SK-N-SH (cell line): ENCODE measurements at places on chromosomes 2 and 18.
A peak's percentile ranks its signal among the peaks of the same experiment; 100 is the strongest.

DNA sequence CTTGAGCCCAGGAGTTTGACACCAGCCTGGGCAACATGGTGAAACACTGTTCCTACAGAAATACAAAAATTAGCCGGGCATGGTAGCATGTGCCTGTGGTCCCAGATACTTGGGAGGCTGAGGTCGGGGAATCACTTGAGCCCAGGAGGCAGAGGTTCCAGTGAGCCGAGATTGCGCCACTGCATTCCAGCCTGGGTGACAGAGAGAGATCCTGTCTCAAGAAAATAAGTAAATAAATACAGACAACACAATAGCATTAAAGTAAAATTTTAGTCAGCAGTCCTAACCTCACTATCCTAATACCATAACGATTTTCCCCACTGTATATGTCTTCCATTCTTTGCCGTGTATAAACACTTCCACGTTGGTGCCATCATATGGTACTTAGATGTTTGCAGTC lies 83.0 kb upstream of the MBOAT2 start:
- no peak for DNase-seq

- DNase-seq: no peak
Observed at GRCh38 chr2:240428245-240428644, 7.2 kb upstream of the GPC1 start.

- no peak for DNase-seq
Observed at GRCh38 chr2:177273408-177273807, 8.9 kb upstream of the NFE2L2 start.

DNA sequence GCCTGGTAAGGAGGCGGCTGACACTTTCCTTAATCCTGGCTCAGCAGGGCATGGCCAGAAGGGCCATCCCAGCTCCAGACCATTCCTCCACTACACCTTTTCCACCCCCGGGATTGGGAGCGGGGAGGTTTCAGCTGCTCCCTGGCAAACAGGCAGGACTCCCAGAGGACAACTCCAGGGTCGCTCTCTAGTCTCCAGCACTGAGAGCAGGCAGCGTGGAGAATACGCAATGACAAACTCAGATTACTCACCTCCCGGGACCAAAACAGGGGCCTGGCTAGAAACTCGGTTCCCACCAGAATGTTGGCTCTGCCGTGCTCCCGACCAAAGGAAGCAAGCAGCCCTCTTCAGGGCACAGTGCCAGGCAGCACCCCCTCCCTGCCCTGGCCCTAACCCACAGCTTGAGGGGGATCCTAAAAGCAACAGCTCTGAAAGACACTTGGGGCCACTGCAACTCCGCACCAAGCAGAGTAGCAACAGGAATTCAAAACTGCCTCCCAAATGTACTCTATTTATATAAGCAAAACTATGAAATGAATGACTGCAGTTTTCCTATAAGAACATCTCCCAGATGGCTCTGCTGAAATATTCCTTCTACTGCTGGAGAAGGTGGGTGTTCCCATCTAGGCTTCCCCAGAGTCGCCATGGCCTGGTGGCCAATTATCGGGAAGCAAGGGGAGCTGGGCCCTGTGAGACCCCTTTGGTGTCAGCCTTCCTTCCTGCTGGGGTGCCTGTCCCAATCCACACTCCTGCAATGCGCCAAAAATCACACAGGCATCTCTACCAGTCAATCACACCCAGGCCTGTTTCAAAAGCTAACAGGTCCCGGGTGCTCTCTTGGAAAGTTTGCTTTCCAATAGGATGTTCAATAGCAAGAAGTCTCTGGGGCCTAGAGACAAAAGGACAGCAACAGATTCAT lies 61.2 kb upstream of the POMC start:
- DNase-seq: peak; percentile 55

DNA sequence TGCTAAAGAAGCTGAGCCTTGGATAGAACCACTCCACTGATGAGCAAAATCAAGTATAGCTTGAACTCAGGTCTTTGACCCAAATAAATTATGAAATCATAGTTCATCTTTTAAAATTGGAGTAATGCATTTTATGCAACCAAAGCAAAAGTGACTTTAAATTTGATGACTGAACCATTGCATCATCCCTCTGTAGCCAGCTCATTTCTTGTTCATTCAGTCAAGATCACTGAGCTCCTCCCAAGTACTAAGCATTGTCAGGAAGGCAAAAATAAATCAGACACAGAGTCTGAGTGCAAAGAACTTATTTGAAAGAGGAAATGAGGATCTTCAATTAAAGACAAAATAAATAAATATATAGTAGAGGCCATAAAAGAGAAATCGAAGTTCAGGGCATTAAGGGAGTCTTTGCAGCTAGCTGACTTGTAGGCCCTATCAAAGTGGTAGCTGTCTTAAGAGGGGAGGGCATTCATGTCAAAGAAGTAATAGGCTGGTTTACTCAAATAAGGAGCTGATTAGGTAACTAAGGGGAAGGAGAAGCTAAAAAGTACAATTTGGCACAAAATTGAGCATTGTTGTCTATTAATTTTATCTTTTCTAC lies 411.8 kb downstream of the MTX2 start:
- DNase-seq: no peak

GRCh38 chr2:212284166-212284565 lies 254.4 kb downstream of the ERBB4 start:
- DNase-seq: no peak

DNA sequence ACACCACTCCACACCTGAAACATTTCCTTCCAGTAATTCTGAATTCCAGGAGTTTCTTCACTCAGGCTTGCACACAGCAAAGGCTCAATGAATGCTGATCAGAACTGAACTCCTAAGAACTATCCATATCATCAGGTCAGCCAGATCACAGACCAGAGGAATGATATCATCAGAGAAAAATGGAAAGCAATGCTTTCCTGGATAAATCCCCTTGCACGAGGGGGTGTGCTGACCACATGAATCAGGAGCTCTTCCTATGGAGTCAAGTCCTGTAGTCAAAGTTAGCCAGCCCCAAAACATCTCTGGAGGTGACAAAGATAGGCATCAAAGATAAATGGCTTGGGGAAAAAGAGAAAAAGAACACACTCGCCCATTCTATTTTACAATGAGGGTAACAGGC lies 83.8 kb upstream of the ACVR2A start:
- DNase-seq: no peak

DNA sequence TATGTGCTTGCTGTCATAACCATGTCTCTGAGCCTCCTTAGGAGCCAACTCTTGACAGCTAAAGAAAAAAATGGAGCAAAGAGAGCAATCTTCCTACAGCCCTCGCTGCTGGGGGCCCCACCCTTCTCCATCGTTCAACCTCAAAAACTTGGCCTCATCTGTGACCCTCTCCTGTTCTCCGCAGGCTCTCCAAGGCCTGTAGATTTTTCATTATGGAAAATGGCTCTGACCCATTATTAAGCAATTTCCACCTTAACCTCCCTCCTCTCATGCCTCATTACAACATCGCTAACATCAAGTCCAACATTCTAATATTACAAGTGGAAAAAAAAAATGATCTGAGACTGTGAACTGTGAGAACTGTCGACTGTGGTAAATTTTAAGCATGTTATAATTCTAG lies 98.7 kb downstream of the SLC8A1 start:
- DNase-seq: no peak

- DNase-seq: no peak
Observed at GRCh38 chr18:27778441-27778840, 398.5 kb downstream of the CDH2 start.

- no peak for DNase-seq
Observed at GRCh38 chr2:102582845-102583244, 36.5 kb upstream of the SLC9A2 start.

DNA sequence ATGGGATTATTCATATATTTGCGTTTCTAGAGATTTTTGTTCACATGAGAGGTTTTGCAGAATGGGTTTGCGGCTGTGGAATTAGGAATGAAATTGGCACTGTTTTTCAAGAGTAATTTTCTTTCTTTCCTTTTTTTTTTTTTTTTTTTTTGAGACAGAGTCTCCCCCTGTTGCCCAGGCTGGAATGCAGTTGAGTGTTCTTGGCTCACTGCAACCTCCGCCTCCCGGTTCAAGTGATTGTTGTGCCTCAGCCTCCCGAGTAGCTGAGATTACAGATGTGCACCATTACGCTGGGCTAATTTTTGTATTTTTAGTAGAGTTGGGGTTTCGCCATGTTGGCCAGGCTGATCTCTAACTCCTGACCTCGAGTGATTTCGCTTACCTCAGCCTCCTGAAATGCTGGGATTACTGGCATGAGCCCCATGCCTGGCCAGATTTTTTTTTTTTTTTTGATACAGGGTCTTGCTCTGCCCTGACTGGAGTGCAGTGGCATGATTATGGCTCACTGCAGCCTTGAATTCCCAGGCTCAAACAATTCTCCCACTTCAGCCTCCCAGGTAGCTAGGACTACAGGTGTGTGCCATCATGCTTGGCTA lies 65.3 kb downstream of the MIB1 start:
- no peak for DNase-seq

- DNase-seq: no peak
Observed at GRCh38 chr2:38720613-38721241, 30.4 kb downstream of the SRSF7 start.

DNA sequence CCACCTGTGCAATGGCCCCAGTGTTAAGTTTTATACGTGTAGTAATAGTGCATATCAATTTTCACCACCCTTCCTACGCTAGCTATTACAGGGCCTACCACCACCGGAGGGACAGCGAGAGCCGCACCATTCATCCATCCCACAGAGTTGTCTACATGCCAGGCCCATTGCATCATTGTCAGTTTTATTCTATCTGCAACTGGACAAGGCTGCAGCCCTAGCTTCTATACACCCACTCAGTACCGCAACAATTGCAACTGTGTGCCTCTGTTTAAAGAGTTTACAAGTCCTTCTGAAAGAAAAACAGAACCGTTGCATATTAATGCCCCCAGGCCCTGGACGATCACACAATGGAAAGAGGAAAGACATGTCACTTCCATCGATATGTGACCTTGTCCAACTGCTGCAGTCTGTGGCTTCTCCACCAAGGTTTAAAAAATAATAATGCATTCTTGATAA lies 58.6 kb downstream of the ZEB2 start:
- no peak for DNase-seq

DNA sequence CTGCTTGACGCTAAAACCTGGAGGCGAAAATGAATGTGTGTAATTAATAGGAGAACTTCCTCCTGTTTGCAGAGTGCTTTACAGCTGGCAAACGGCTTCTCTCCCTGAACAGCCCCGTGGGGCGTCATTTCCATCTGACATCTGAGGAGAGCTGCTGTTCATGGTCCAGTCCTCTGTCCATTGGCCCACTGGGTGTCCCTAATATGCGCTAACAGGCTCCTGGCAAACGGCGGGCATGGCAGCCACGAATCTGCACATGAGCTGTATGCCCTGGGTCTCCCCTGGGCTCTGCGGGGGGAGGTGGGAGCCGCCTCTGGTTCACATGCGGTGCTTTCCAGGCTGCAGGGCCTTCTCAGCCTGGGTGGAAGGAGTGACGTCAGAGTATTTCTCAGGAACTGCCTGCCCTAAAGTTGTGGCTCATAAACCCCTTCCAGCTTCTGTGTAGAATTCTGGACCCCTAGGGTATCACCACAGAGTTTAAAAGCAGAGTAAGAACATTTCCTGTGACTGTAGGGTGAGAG lies 73.2 kb downstream of the LRRFIP1 start:
- DNase-seq: peak; percentile 44

DNA sequence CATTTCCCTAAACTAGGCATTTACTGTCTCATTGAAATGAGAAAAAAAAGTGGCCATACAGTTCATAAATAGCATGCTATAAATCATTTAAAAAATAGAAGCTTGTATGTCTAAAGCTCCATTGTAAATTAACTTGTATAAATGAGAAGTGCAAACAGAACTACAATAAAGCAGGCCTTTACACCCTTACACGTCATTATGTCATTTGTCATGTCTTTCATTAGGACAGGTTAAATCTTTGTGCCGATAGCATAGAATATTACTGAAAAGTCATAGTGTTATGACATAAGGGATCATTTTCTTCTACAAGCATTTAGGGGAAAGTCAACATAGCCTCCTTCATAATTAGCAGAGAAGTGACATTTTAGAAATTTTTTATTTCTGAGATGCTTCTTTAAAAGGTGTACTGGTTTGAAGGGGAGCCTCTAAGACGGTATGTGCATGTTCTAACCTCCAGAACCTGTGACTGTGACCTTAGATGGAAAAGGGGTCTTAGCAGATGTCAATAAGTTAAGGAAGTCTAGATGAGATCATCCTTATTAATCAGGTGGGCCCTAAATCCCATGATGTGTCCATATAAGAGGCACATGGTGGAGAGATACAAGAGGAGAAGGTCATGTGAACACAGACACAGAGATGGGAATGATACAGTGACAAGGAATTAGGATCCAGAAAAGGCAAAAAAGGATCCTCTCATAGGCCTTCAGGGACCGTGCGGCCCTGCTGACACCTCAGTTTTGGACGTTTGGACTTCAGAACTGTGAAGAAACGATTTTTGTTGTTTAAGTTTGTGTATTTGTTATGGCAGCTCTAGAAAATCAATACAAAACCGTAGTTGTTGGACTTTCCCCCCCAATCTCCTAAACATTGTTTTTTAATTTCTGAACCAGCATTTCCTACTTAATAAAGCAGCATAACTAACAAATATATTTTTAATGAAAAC lies 863.7 kb downstream of the MBD2 start:
- no peak for DNase-seq

- no peak for DNase-seq
Observed at GRCh38 chr2:231222318-231223000, 24.0 kb downstream of the ARMC9 start.

GRCh38 chr2:134405611-134406081 lies 151.8 kb downstream of the MGAT5 start:
- DNase-seq: no peak

GRCh38 chr18:22335731-22336198 lies 82.0 kb downstream of the CTAGE1 start:
- DNase-seq: no peak
